Purkinje cell (primary cell): ENCODE measurements at places on chromosomes 11 and 22. TPM values are rescaled to one million over a fixed set of nuclear protein-coding genes. Genes with fewer than 3 reads are reported as not detected.

MFRP gene
- not detected in 2 replicates for polyA plus RNA-seq

UPB1 gene
- polyA plus RNA-seq: not detected in 2 replicates

SNX32 gene
- 2.2 and 4.6 TPM in 2 replicates for polyA plus RNA-seq

PRR14L gene
- polyA plus RNA-seq: 10.4 and 19.3 TPM in 2 replicates

UBQLN3 gene
- polyA plus RNA-seq: not detected in 2 replicates

MS4A12 gene
- not detected in 2 replicates for polyA plus RNA-seq

BATF2 gene
- not detected in 2 replicates for polyA plus RNA-seq

SLC22A6 gene
- not detected in 2 replicates for polyA plus RNA-seq

MS4A6E gene
- not detected in 2 replicates for polyA plus RNA-seq

OSBP2 gene
- 9.6 and 13.5 TPM in 2 replicates for polyA plus RNA-seq

PHLDA2 gene
- 1.4 TPM in 1 of 2 replicates, not detected in the other for polyA plus RNA-seq

PTPRCAP gene
- 1.0 TPM in 1 of 2 replicates, not detected in the other for polyA plus RNA-seq

KRTAP5-8 gene
- polyA plus RNA-seq: not detected in 2 replicates

FOLH1 gene
- 0.24 TPM in 1 of 2 replicates, not detected in the other for polyA plus RNA-seq

CAVIN3 gene
- polyA plus RNA-seq: 0.79 and 3.7 TPM in 2 replicates

SSH3 gene
- polyA plus RNA-seq: 3.2 TPM in 1 of 2 replicates, not detected in the other

ANKK1 gene
- polyA plus RNA-seq: not detected in 2 replicates

HPX gene
- polyA plus RNA-seq: not detected in 2 replicates

OR51G1 gene
- not detected in 2 replicates for polyA plus RNA-seq

ARHGAP8 gene
- polyA plus RNA-seq: not detected in 2 replicates

INSC gene
- polyA plus RNA-seq: 3.4 and 8.8 TPM in 2 replicates

LSP1 gene
- polyA plus RNA-seq: 1.7 and 6.2 TPM in 2 replicates

POLR2L gene
- 181 and 206 TPM in 2 replicates for polyA plus RNA-seq

APOL1 gene
- polyA plus RNA-seq: 0.17 TPM in 1 of 2 replicates, not detected in the other

PLAAT4 gene
- 3.6 and 4.5 TPM in 2 replicates for polyA plus RNA-seq

C11orf87 gene
- polyA plus RNA-seq: 216 and 251 TPM in 2 replicates
